HEK293T (cell line): ENCODE measurements at places on chromosomes 13 and 19.

DNA sequence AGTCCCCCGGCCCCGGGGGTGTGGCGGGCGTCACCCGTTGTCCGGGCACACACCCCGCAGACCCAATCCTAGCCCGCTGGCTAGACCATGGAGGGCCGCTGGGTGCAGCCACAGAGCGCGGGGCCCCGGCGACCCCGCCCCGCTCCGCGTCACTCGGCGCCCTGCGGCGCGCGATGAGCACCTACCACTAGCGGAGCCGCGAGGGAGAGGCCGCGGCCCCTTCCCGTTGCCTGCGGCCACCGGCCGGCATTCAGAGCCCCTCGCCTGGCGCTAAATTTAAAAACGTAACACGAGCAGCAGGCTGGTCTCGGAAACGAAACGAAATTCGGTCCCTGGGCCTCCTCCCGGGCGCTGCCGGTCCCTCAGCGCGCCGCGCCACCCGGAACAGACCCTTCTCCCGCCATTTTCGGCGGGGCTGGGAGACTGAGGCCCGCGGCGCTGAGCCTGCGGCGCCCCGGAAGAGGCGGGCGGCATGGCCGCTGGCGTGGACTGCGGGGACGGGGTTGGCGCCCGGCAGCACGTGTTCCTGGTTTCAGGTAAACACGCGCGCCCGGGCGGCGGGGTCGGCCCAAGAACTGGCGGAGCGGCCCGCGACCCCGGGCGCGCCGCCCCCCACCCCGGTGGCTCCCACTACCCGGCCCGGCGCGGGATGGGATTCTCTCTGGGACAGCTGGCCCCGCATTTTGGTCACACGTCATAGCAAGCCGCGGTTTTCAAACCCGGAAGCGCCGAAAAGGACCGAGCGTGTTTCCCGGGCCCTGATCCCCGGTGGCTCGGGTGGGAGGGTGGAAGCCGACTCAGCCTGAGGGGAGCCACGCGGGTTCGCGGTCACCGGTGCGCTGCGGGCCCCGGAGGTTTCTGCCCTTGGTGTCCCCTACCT lies at the start of gene RNASEH2B:
RNASEH2B (plus strand) TSS at position 187 of the 880 bp plus-strand sequence; CDS start at position 473, 286 bp downstream.
- peak; percentile 71 for DNase-seq

DNA sequence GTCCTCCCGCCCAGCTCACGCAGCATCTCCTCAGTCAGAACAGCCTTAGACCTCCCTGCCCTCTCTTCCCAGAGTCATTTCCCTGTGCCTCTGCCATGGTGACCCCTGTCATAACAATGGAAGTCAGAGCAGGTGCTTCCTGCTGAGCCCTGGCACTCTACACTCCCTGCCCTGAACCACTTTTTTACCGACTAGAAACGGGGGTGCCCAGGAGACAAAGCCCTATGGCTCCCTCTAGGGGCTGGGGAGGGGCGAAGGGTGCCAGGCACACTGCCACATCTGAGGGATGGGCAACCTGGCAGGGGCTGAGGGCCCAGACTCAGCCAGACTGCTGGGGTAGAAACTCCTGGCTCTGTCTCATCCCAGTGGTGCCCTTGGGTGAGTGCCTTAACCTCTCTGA lies 16.4 kb downstream of the ZNF574 start:
- no peak for DNase-seq

DNA sequence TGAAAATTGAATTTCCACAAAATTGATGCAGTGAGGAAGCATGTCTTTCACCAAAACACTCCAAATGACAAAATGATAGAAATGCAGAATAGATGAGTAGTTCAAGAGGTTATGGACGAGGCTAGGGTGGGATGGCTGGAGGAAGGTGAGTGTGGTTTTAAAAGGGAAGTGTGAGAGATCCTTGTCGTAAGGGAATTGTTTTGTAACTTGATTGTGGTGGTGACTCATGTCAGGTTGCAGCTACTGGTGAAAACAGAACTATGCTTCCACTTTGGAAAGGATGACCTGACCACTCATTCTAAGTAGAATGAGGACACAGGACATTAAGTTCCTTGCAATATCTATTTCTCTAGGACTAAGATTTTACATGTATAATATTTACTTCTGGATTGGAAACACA lies 345.7 kb downstream of the MTUS2 start:
- no peak for DNase-seq

GRCh38 chr13:85536706-85537105 lies 262.5 kb downstream of the SLITRK6 start:
- no peak for DNase-seq

GRCh38 chr13:52128714-52129700 lies at the start of gene NEK5:
Gene NEK5, minus strand, starts transcription at chr13:52129073. Its CDS starts 1,591 bp downstream, at chr13:52127482.
- DNase-seq, result peak; percentile 84

DNA sequence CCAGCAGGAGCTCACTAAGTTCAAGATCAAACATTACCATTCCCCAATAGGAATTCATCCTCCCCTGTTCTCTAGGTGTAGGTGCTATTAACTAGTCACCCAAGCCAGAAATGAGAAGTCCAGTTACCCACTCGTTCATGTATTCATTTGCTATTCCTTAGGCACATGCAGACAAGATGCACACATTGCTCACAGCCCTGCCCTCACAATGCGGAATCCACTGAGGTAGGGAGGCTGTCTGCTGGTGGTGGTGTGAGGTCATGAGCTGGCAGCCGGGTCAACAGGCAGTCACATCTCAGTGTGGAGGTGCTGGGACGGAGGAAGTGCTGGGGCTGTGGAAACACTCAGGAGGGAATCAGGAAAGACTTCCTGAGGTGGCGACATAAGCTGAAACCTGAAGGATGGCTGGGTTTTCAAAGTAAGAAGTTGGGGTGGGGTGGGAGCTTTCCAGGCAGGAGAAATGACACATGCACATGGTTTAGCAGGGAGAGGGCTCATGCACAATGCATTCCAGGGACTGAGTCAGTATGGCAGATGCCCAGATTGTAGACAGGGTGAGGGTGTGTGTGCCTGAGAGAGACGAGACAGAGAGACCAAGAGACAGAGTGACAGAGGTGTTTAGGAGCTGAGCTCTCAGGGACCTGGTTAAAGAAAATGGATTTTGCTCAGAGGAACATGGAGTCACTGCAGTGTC lies 117.6 kb downstream of the USP12 start:
- no peak for DNase-seq

GRCh38 chr13:40692946-40693345 lies 26.5 kb upstream of the FOXO1 start:
- no peak for DNase-seq

DNA sequence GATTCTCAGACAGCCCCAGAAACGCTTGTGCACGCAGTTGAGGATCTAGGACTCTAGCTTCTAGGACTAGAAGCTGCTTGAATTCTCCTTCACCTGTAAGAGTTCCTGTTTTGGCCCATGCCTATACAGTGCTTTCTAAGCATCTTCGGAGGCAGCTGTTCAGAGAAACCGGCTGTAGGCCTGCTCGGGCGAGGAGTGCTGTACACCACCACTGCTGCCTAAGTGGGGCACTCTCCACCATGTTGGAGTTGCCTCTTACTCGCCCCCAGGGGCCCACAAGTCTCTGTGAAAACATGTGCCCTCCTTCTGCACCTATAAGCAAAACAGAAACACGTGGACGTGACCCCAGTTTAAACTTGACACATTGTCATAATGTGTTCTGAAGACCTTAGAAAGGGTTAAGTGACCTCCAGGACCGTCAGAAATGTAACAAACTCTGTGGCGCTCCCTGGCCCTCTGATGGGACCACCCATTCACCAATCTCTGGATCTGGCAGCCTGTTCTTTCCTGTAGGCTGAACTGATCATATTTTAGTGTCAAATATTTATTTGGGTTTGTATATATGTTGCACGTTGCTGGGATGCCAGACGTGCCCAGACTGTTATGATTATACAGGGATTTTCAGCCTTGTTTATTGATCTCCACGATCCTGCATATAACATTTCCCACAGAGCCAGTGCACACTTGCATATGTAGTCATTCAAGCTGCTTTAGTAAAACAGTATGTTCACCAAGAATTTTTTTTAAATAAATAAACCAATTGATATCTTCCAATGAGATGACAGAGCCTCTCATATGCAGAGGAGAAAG lies 60.8 kb downstream of the C13orf42 start:
- no peak for DNase-seq

DNA sequence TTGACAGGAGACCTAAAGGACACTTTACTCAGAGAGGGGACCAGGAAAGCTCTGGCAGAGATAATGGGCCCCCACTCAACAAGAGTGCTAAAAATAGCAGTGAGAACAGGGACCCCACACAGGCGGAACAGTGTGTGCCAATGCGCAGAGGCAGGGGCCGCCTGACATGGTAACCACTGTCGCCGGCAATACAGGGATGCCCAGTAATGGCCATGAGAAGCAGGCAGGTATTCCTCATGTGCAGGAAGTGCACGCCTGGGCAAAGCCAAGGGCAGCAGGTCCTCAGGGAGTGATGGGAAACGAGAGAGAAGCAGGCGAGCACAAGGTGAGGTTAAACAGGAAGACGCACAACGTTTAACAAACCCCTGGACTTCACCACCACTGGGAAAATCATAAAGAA lies 757.1 kb downstream of the LIG4 start:
- DNase-seq, result no peak

DNA sequence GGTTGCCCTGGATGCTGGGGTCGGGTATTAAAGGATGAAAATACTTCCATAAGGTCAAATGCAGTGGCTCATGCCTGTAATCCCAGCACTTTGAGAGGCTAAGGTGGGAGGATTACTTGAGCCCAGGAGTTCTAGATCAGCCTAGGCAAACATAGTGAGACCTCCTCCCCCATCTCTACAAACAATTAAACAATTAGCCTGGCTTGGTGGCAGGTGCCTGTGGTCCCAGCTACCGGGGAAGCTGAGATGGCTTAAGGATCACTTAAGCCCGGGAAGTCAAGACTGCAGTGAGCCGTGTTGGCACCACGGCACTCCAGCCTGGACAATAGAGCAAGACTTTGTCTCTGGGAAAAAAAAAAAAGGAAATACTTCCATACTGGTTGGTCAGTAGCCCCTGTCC lies 1.5 kb downstream of the KLK11 start:
- no peak for DNase-seq

DNA sequence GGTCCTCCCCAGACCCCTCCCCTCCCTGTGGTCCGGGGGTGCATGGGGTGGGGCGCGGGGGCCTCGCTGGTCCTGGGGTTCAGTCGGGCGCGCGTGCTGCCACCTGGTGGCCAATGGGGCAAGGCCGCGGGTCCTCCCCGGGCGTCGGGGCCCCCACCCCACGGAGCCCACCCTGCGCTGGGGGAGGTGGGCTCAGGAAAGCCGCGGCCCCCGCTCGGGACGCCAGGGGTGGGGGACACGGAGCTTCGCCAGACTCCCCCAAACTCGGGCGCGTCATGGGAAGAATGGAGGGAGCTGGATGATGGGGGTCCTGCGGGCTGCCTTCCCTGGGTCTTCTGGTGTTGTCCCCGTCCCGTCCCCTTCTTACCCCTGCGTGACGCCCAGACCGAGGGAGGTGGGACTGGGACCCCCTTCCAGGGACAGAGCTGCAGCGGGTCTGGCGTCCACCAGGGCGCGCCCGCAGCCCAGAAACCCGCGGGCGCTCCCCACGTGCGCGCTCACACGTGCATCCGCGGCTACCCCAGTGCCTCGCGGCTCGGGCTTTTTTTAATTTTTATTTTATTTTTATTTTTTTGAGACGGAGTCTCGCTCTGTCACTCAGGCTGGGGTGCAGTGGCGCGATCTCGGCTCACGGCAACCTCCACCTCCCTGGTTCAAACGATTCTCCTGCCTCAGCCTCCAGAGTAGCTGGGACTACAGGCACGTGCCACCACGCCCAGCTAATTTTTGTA lies 19.8 kb upstream of the TCF3 start:
- DNase-seq, result peak; percentile 69

DNA sequence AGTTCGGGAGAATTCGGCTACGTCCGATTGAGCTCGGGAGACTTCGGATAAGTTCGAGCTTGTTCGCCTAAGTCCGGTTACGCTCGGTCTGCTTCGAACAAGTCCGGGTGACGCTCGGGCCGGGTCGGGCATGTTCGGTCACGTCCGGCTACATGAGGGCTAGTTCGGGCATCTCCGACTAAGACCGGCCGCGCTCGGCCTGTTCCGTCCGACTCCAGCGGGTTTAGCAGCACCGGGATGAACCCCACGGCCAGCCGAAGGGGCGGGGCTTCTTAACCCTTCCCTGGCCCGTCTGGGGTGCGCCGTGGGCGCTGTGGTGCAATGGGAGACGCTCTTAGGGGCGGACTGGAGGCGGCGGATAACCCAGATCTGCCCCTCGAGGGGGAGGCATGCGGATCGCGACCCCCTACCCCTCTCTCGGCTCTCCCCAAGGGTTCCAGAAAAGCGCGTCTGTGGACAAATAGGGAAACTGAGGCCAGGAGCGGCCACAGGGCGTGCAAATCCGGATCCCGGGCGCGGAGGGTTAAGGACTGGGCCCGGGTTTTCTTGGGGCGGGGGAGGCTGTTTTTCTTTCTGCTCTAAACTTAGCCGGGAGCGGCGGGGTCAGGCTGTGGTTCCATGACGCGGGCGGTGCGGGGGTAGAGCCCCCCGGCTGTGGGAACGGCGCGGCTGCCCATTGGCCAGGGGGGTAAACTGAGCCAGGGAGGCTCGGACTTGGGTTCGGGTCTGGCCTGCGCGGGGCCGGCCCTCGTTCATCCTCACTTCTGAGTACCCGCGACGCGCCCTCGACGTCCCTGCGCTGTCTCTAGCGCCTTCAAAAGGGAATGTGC lies 1.5 kb downstream of the PDE4C start:
- DNase-seq, result peak; percentile 98

DNA sequence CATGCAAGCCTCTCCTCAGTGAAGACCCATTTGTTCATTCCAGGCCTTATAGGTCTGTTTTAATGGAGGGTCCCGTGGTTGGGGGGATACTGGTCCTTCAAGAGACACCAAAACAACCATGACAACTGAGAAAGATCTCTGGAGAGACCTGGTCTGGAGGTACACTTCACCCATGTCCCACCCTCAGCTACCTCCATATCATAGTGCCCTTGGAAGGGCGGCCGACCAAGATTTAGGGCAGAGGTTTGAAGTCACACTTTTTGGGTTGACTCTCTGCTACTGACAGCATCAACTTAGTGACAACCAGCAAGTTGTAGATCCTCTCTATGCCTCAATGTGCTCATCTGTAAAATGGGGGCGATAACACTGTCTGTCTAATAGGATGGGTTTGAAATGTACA lies 177.3 kb downstream of the TSHZ3 start:
- DNase-seq, result no peak

DNA sequence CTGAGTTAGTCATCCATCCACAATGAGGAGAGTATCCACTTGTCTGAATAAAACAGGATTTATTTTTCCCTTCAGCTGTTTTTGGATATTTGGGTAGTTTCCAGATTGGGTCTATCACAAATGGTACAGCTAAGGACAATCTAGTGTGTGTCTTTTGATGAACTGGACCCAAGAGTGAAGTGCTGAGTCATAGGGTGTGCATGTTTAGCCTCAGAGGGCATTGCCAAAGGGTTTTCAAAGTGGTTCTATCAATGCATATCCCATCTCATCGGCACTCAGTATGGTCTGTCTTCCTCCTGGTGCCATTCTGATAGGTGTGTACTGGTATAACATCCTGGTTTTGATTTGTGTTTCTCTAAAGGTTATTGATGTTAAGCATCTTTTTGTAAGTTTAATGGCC lies 62.3 kb downstream of the GSX1 start:
- no peak for DNase-seq

DNA sequence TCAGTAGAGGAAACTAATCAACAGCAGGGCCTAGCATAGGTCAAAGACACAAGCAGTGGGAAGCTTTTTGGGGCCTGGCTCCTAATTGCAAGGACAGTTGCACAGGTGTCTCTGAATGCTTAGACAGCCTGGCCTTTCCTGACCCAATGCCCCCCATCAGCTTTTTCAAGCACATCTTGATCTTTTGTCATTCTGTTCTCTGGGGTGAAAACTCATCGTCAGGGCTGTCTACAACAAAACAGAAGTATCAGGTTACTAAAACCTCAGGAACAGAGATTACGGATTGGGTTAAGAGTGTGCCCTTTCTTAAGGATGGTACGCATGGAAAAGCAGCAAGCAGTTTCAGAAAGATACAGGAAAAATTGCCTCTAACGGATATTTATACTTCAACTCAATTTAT lies 8.3 kb upstream of the ZNF254 start:
- DNase-seq, result no peak
